ENCODE measurements at places on chromosomes 5 and 9. TPM values are rescaled to one million over a fixed set of nuclear protein-coding genes. Genes with fewer than 3 reads are reported as not detected.

MLANA gene
- not detected for total RNA-seq

GRCh38 chr5:172420235-172420939, 33.9 kb downstream of the SH3PXD2B start:
- DNase-seq = peak; percentile 93

DNA sequence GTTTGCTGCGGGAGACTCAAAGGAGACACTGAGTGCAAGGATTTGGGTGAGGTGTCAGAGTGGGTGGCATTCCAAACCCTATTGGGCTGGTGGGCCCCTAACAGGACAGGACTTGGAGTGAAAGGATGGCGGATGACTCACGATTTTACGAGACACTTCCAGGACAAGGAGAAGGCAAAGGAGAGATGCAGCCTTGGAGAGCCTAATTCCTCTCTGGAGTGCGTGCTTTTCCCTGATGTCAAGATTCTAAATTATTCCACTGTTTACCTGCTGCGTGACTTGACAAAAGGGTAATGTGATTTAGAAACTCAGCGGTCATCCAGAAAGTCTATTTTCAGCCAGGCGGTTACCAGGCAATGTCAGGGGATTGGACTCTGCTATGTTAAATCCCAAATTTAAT, 41.6 kb upstream of the CD180 start:
- no peak for DNase-seq

DNA sequence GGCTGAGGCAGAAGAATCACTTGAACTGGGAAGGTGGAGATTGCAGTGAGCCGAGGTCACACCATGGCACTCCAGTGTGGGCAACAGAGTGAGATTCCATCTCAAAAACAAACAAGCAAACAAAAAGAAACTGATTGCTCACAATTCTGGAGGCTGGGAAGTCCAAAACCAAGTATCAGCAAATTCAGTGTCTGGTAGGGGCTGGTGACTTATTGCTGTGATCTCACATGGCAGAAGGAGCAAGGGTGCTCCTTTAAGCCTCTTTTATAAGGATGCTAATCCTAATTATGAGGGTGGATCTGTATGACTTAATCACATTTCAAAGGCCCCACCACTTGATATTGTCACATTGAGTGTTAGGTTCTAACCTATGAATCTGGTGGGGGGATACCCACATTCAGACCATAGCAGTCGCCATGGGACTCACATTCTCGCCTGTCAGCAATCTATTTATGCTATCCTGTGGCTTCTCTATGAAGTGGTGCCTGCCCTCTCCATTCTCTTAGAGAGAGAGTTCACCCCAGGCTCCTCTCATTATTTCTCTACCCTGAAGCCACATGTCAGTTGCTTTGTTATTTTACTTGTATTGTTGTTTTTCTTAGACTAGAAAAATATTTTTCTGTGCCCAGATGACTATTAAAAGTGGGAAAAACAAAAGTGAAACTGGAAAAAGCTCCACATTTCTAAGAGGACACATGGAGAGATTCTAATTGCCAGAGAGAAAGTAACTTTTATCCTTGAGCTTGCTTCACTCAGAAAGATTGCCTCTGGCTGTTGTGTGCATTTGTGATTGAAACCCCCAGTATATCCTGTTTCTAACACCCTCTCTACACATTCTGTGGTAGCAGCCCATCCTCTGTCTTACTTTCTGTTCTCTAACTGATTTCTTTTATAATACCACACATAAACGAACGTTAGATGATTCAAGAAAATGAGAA, 18.8 kb upstream of the PRLR start:
- DNase-seq = no peak

GRCh38 chr9:87712801-87713277, 13.1 kb upstream of the CTSL start:
- DNase-seq = no peak

- no peak for DNase-seq
These were observed 36.5 kb upstream of the HSPA9 start for GRCh38 chr5:138611678-138612218.

DNA sequence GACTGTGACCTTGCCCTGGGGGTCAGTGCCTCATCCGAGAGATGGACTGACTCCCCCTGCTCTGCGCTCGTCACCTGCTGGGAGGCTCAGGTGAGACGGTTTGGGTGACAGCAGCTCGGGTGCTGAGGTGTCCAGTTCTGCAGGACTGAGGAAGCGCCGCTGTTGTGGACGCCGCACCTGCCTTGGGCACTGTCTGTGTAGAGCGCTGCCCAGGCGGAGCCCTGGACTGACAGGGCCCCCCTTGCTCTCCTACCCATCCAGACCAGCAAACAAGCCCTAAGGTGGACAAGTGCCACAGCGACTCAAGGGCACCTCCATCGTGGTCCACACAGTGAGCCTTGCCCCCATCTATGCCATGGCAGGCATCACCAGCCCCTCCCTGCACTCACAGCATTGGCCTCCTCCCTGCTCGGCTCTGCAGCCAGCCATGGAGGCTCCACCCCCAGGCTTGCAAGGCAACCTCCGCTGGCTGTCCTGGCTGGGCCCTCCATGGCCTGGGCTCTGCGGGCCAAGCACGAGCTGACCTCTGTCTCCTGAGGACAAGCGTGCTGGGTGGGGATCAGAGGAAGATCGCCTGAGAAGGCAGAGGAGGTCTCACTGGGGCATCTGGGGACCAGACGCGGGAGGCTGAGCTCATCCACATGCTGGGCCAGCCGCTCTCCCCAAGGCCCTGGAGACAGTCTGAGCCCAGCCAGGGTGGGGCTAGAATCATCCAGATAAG, 87.1 kb upstream of the COL5A1 start:
- DNase-seq = no peak

- DNase-seq = no peak
These were observed 250.2 kb upstream of the RFX3 start for GRCh38 chr9:3775968-3776367.

GRCh38 chr5:146548781-146549449, 32.9 kb upstream of the GPR151 start:
- no peak for DNase-seq

GRCh38 chr5:167250996-167251395, 1040.4 kb upstream of the WWC1 start:
- DNase-seq = no peak

GRCh38 chr5:40198736-40199135, 481.0 kb upstream of the PTGER4 start:
- no peak for DNase-seq

WDR38 gene
- not detected for total RNA-seq

GRCh38 chr9:101966691-101967090, 228.2 kb upstream of the GRIN3A start:
- no peak for DNase-seq

DNA sequence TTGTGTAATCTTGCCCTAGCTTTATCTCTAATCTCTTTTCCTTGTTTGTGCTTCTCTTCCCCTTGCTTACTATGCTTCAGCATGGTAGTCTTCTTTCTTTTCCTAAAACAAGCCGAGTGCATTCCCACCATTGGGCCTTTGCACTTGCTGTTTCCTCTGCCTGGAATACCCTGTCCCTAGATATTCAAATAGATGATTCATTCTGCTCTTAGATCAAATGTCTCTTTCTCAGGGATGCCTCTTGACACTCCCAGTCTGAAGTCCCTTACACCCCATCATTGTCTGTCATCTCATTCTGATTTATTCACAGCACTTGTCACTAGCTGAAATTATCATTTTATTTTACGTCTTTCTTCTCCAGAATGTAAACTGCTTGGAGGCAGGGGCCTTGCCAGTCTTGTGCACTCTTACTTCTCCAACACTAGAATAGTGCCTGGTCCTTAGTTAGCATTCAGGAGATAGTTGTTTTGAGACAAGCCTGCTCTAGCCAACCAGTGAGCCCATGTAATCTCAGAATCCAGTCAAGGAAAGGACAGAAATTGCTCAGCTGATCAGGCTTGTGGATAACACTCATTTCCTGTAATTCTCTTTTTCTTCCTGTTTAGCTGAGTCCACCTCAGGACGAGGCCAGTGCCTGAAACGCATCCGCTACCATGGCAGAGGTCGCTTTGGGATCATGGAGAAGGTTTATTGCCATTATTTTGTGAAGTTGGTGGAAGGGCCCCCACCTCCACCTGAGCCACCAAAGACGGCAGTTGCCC, 25.4 kb downstream of the MRPL22 start:
- DNase-seq = no peak

LSM11 gene
- total RNA-seq = 3.6 TPM

LHFPL2 gene
- total RNA-seq = 15.5 TPM

- DNase-seq = no peak
These were observed 319.5 kb downstream of the ARHGEF28 start for GRCh38 chr5:73945505-73945904.

C5orf47 gene
- total RNA-seq = not detected

GRCh38 chr5:138648841-138649240, 73.6 kb upstream of the HSPA9 start:
- no peak for DNase-seq

TLX3 gene
- total RNA-seq = not detected

- no peak for DNase-seq
These were observed 672 bp downstream of the PAXX start for GRCh38 chr9:136992819-136993369.

ARHGEF28 gene
- 63.0 TPM for total RNA-seq

- no peak for DNase-seq
These were observed 4.6 kb downstream of the DBH start for GRCh38 chr9:133640580-133641395.

All from body of pancreas (tissue), 4 donors.